ENCODE measurements at places on chromosomes 4 and X. TPM values are rescaled to one million over a fixed set of nuclear protein-coding genes. Genes with fewer than 3 reads are reported as not detected.

NEXMIF gene
- total RNA-seq, result not detected

SPACA5B gene
- not detected for total RNA-seq

F8 gene
- 4.1 TPM for total RNA-seq

TEX13B gene
- total RNA-seq, result not detected

SOD3 gene
- 3.8 TPM for total RNA-seq

TBC1D8B gene
- 9.3 TPM for total RNA-seq

NXF3 gene
- 31.4 TPM for total RNA-seq

DGKK gene
- not detected for total RNA-seq

HS3ST1 gene
- total RNA-seq, result not detected

ASB12 gene
- not detected for total RNA-seq

TKTL1 gene
- total RNA-seq, result not detected

PNCK gene
- not detected for total RNA-seq

DNA sequence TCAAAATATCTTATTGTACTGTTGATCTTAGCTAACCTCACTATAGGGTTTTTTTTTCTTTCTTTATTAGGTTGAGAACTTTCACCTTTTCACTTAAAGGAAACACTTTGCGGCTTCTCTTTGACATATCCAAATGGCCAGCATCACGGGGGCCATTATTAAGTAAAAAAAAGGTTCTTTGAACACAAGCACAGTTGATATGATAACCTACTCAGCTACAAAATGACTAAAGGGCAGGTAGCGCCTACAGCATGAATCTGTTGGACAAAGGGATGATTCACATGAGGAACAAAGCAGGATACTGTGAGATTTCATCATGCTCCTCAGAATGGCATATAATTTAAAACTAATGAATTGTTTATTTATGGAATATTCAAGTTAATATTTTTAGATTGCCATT, 119.6 kb downstream of the CCSER1 start:
- no peaks in the 10 kb centered on the region for H3K27me3 ChIP-seq
- no peak overlapping the region for H3K27ac ChIP-seq
- no peak for DNase-seq
- no peak overlapping the region for H3K4me3 ChIP-seq
- H3K36me3 ChIP-seq, result no peaks in the 10 kb centered on the region

DNA sequence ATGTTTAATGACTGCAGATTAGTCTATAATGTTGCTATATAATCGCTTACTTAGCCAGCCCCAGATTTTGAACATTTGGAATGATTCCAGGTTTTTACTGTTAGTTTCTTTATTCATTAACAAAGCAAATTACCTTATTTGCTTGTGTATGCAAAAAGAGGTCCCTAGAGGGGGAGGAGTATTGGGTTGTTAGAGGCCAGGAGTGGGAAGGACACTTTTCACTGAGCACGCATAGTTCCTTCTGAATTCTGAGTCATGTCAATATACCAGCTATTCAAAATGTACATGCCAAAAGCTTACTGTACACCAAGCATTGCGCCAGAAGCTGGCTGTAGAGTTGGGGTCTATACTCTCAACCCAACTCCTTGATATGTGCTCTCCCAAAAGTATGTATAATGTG, 5.1 kb upstream of the DGAT2L6 start:
- DNase-seq, result peak; percentile 43
- peaks cover 30% of the 10 kb centered on the region for H3K4me1 ChIP-seq
- no peak overlapping the region for H3K4me3 ChIP-seq
- no peaks in the 10 kb centered on the region for H3K36me3 ChIP-seq
- H3K27me3 ChIP-seq, result no peaks in the 10 kb centered on the region

GRCh38 chr4:26162101-26162500, 158.7 kb upstream of the RBPJ start:
- no peak for DNase-seq
- no peaks in the 10 kb centered on the region for H3K36me3 ChIP-seq
- no peak overlapping the region for H3K27ac ChIP-seq
- no peak overlapping the region for H3K4me3 ChIP-seq
- 0 out of 2 replicates have a peak, but pooled peaks cover 7% of the 10 kb centered on the region for H3K4me1 ChIP-seq
- no peaks in the 10 kb centered on the region for H3K27me3 ChIP-seq

- 0 out of 2 replicates have a peak, but pooled peaks cover 4% of the 10 kb centered on the region for H3K4me1 ChIP-seq
- H3K27ac ChIP-seq, result no peak overlapping the region
- no peak overlapping the region for H3K4me3 ChIP-seq
- H3K36me3 ChIP-seq, result no peaks in the 10 kb centered on the region
- no peaks in the 10 kb centered on the region for H3K27me3 ChIP-seq
- DNase-seq, result no peak
Observed at GRCh38 chr4:56426273-56426672, 9.1 kb downstream of the PPAT start.

DNA sequence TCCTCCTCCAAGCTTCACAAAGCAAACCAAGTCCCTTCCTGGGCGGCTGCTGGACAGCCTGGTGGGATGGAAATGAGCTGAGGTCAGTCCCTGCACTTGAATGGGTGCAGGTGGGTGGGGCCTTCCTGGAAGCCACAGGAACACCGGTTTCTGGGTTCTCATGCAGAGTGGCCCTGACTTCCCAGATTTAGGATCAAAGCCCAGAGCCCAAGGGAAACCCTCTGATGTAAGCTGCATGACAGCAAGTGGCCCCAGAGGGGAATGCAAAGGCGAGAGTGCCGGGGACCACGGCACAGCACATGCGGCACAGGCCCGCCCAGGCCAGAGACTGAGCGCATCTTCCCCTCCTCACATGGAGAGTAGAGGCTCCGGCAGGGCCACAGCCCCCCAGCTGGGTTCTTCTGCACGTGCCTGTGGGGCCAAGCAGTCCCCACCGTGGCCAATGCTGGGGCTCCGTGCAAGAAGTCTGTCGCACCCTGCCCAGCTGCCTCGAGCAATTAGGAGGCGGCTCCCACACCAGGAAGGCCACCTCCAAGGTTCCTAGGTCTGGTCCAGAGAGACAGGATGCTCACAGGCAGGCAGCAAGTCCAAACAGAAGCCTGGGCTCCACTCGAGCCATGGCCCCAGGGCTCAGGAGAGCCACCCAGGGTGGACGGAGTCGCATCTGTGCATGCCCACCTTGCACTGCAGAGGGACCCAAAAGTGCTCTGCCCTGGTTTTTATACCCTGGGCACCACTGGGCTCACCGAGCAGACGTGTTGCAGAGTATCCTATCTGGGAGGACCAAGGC, 83.0 kb downstream of the HTRA3 start:
- no peak overlapping the region for H3K4me3 ChIP-seq
- no peak overlapping the region for H3K27ac ChIP-seq
- H3K36me3 ChIP-seq, result no peaks in the 10 kb centered on the region
- H3K4me1 ChIP-seq, result peaks cover 10% of the 10 kb centered on the region
- no peak for DNase-seq

GRCh38 chrX:152405561-152405960, 45.6 kb downstream of the GABRA3 start:
- H3K27me3 ChIP-seq, result no peaks in the 10 kb centered on the region
- no peak overlapping the region for H3K27ac ChIP-seq
- H3K36me3 ChIP-seq, result no peaks in the 10 kb centered on the region
- no peak for DNase-seq
- H3K4me1 ChIP-seq, result no peaks in the 10 kb centered on the region

- no peaks in the 10 kb centered on the region for H3K27me3 ChIP-seq
- no peak overlapping the region for H3K27ac ChIP-seq
- DNase-seq, result peak; percentile 32
- H3K4me3 ChIP-seq, result no peak overlapping the region
- no peaks in the 10 kb centered on the region for H3K36me3 ChIP-seq
Observed at GRCh38 chrX:30900227-30900626, 11.2 kb upstream of the TAB3 start.

DNA sequence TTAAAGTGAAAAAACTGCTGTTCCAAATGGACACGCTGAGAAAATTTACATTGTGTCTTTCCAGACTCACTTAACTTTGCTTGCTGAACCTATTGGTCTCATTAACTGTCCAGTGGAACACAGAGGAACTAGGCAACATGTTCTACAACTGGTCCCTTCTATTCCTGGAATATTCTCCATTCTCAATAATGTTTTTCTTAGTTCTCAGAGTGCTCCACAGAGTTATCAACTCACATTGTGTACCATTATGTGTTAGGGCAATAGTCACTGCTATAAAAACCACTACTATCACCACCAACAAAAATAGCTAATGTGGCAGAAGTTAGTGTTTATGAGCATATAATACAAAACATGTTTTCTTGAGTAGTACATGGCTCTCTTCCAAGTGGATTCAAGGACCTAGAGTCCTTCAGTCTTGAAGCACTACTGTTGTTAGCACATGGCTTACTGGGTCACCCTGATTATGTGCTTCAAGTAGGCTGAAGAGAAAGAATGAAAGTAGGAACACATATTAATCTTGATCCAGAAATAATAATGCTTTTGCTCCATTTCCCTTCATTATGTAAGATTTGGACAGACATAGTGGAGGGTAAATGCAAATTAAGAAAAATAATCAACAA, 865.3 kb upstream of the HS3ST1 start:
- H3K4me3 ChIP-seq, result no peak overlapping the region
- no peaks in the 10 kb centered on the region for H3K27me3 ChIP-seq
- H3K36me3 ChIP-seq, result no peaks in the 10 kb centered on the region
- DNase-seq, result no peak
- no peaks in the 10 kb centered on the region for H3K4me1 ChIP-seq

DNA sequence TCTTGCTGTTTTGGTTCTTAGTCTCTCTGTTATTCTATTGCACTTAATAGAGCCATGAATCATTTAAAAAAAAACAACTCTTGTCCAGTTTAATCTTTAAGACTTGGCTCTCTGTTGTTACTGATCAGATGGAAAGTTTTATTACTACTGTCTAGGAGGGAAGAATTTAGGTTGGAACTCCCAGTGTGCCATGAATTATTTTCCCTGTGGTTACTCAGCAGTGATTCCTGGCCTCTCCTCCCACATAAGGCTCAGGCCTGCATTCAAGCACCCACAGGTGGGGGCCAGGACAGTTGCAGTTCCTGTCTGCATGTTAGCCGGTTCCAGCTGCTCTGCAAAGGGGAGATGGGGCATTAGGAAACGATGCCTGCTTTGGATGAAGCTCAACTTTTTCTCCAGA, 29.8 kb upstream of the ESX1 start:
- no peak overlapping the region for H3K27ac ChIP-seq
- no peaks in the 10 kb centered on the region for H3K27me3 ChIP-seq
- peak; percentile 41 for DNase-seq

- H3K27me3 ChIP-seq, result no peaks in the 10 kb centered on the region
- H3K27ac ChIP-seq, result no peak overlapping the region
- DNase-seq, result no peak
- no peaks in the 10 kb centered on the region for H3K4me1 ChIP-seq
- no peak overlapping the region for H3K4me3 ChIP-seq
Observed at GRCh38 chr4:39228377-39228776, 46.0 kb downstream of the WDR19 start.

DNA sequence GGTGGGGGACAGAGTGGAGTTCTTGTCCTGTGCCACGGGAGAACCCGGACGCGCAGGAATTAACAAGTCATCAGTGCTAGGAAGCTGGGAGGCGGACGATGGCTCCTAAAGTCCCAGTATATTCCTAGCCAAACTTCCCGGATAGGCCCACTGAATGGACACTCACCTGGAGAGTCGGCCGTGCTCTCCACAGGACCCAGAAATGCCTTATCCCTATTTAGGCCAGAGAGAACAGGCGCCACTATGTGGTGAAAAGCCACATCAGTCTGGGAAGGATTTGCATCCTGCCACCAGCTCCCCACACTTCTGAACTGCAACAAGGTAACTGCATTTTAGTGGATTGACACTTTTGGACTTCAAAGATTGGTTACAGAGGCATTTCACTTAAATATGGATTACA, 1.1 kb downstream of the CFAP299 start:
- no peaks in the 10 kb centered on the region for H3K36me3 ChIP-seq
- H3K4me1 ChIP-seq, result peaks cover 3% of the 10 kb centered on the region
- peak overlapping the region; percentile 89 for H3K4me3 ChIP-seq

- no peaks in the 10 kb centered on the region for H3K27me3 ChIP-seq
- no peak overlapping the region for H3K4me3 ChIP-seq
- no peak overlapping the region for H3K27ac ChIP-seq
- H3K36me3 ChIP-seq, result peaks cover 76% of the 10 kb centered on the region
- no peak for DNase-seq
Observed at GRCh38 chr4:118703118-118703517, 17.9 kb downstream of the METTL14 start.

DNA sequence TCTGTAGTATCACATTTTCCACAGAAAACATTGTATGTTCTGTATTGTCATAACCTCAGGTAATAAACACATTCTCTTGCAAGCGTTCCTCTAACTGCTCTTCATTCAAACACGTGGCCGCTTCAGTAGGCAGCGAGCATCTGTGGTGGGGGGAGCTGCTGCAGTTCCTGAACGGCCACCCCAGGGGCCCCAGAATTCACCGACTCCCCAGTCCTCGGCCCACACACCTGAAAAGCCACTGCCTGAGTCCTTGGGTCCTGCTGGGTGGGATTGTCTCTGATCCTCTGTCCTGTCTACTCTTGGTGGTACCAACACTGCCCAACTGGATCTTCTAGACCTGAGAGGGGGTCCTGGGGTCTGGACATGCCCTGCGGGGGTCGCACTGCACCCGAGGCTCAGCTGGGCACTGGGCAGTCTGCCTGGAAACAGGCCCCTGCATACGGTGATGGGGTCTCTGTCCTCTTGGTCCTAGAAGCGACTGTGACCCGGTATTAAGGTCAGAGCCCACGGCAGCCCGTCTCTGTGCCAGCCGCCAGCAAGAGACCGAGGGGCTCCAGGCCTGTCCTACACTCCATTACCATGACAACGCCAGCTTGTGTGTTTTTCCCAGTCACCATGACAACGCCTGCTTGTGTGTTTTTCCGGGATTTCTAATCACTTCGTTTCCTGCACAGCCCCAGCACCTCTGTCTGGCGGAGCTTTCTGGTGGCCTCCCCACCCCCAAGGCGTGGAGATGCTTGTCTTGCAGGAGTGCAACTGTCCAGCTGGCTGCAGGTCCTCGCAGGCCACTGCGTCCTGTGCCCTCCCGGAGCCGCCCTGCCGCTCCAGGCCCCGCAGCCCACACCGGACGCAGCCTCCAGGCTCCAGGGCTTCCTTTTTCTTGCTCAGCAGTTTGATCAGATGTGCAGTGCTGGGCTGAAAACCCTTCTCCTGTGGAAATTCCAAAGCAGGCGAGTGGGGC, 16.0 kb downstream of the CTBP1 start:
- H3K4me1 ChIP-seq, result 0 out of 2 replicates have a peak, but pooled peaks cover 8% of the 10 kb centered on the region
- H3K4me3 ChIP-seq, result no peak overlapping the region
- no peak for DNase-seq
- no peak overlapping the region for H3K27ac ChIP-seq
- H3K27me3 ChIP-seq, result no peaks in the 10 kb centered on the region
- H3K36me3 ChIP-seq, result peaks cover 3% of the 10 kb centered on the region

GRCh38 chrX:76971393-76972376, 475.5 kb upstream of the FGF16 start:
- H3K4me1 ChIP-seq, result no peaks in the 10 kb centered on the region
- no peaks in the 10 kb centered on the region for H3K36me3 ChIP-seq
- DNase-seq, result no peak
- H3K4me3 ChIP-seq, result no peak overlapping the region

GRCh38 chr4:169313732-169314131, 43.0 kb upstream of the SH3RF1 start:
- DNase-seq, result no peak
- no peak overlapping the region for H3K4me3 ChIP-seq
- no peaks in the 10 kb centered on the region for H3K36me3 ChIP-seq
- peaks cover 19% of the 10 kb centered on the region for H3K4me1 ChIP-seq
- H3K27me3 ChIP-seq, result no peaks in the 10 kb centered on the region

GRCh38 chrX:18440835-18441234, 15.4 kb downstream of the CDKL5 start:
- H3K27me3 ChIP-seq, result no peaks in the 10 kb centered on the region
- H3K36me3 ChIP-seq, result no peaks in the 10 kb centered on the region
- H3K4me3 ChIP-seq, result no peak overlapping the region
- H3K27ac ChIP-seq, result no peak overlapping the region

All from GM23248 (cell line).